ENCODE measurements at places on chromosomes 5 and 9. TPM values are rescaled to one million over a fixed set of nuclear protein-coding genes. Genes with fewer than 3 reads are reported as not detected.

DNA sequence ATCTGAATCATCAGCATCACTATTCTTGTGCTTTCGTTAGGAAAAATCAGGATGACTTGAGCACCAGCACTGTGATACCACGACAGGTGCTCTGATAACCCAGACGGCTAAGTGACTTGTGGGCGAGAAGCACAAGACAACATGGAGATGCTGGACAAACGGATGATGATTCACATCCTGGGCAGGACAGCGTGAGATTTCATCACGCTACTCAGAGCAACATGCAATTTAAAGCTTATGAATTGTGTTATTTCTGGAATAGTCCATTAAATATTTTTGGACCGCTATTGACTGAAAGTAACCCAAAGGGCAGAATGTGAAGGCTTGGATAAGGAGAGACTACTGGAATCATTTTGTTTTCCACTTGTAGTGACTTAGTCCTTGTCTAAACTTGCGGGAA is 114.8 kb upstream of the DAPK1 start:
- no peak for DNase-seq

ARHGEF39 gene
- 2.4 TPM for total RNA-seq

GRCh38 chr9:81146241-81146640 is 543.1 kb downstream of the TLE1 start:
- DNase-seq, result no peak

NPDC1 gene
- total RNA-seq, result 15.4 TPM

GRCh38 chr9:81906671-81907070 is 21.6 kb upstream of the SPATA31D4 start:
- no peak for DNase-seq

- no peak for DNase-seq
Measured at GRCh38 chr9:132283165-132283564, 71.6 kb downstream of the SETX start.

EQTN gene
- total RNA-seq, result 1.4 TPM

DNA sequence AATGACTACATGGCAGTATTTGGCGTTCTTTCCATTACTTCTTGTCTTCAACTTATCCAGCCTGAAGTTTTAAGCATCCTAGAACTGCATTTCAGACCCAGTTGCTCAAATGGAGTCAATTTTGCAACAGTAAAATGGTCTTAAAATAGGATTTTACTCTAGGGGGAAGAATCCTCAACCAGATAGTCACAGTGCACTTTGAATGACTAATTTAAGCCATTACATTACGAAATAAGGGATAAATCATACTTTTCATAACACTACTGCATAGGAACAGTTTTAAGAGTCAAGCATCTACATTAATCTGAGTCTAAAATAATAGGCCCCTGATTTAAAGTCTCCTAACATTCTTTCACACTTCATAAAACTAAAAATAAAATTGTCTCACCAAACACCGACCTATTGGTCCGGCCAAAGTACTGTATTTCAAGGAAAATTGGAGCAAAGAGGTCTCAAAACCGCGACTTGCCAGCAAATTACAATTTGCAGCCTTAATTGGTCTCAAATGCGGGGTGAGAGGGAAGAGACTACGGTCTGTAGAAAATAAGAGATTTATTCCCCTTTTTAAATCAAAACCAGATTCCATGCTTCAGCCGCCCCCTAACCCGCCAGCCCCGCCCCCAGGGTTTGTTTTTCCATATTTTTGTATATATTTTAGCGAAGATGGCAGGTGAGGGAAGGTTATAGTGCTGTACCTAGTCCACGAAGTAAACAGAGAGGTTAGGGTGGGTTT is 1.2 kb upstream of the SMARCA2 start:
- DNase-seq, result peak; percentile 76

PCDHGB2 gene
- total RNA-seq, result 3.3 TPM

WDR38 gene
- not detected for total RNA-seq

PCDHAC2 gene
- total RNA-seq, result 3.0 TPM

DNA sequence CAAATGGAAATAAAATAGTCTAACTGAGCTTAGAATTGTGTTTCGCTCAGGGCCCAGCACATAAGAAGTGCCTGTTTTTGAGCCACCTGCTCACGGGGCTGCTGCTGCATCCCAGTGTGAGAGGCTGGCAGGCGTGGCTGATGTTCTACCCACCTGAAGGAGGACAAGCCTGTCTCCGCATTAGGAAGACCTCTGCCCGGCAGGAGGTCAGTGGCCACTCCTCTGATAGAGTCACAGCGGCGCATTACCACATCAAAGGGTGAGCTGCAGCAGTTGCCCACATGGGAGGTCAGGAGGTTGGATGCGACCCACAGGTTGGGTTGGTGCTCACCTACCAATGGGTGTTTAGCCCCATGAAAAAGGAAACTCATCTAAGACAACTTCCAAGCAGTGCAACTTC is 3.7 kb upstream of the SLC6A7 start:
- DNase-seq, result no peak

GRCh38 chr5:147339313-147339712 is 104.5 kb downstream of the STK32A start:
- no peak for DNase-seq

DNA sequence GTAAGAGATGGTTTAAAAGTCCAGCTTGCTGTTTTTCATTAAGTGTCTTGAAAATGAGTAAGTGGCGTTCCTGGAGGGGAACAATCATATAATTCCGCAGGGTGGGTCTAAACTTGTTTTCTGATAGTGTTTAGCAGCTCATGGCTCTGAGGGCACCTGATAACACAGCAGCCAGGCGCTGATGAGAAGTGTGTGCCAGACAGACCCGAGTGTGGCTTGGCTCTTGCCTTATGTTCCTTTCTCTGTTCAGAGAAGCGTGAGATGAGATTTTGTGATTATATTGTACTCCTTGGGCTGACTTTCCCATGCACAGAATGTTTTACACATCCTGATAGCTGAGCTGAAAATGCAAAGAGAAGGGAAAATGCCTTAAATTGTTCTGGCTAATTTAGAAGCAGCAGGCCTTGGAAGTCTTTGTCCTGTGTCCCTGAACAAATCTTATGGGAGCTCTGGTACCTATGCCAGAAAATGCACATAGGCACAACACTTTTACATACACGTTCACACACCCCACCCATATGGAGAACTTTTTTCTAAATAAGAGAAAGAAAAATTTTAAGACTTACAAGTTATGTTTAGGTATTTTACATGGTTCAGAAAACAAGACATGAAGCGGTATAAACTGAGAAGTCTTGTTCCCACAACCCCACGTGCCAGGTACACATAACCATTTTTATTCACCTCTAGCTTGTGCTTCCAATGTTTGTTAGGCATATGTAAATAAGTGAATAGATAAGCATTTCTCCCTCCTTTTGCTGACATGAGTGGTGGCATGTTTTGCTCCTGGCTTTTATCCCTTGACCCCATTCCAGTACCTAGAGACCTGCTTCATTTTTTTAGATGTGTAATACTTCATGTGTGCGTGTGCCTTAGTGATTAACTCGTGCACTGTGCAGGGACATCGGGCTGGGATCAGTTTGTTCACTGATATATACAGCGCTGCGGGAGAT is 152.2 kb upstream of the OTULINL start:
- no peak for DNase-seq

SH3GL2 gene
- 0.20 TPM for total RNA-seq

GRCh38 chr9:22031655-22032411 is 22.7 kb upstream of the CDKN2B start:
- no peak for DNase-seq

- DNase-seq, result no peak
Measured at GRCh38 chr5:181008136-181008535, 19.5 kb downstream of the BTNL3 start.

SPEF2 gene
- total RNA-seq, result 13.8 TPM

GRCh38 chr9:129803676-129804060 is 684 bp downstream of the TOR1B start:
- no peak for DNase-seq

MTAP gene
- total RNA-seq, result 24.5 TPM

CKMT2 gene
- total RNA-seq, result 20.3 TPM

FREM1 gene
- total RNA-seq, result 30.9 TPM

SMIM23 gene
- not detected for total RNA-seq

GFPT2 gene
- total RNA-seq, result 7.5 TPM

Data from skin of body (tissue), 3 donors.